ENCODE measurements at places on chromosomes 1 and 21.
A peak's percentile ranks its signal among the peaks of the same experiment; 100 is the strongest.

DNA sequence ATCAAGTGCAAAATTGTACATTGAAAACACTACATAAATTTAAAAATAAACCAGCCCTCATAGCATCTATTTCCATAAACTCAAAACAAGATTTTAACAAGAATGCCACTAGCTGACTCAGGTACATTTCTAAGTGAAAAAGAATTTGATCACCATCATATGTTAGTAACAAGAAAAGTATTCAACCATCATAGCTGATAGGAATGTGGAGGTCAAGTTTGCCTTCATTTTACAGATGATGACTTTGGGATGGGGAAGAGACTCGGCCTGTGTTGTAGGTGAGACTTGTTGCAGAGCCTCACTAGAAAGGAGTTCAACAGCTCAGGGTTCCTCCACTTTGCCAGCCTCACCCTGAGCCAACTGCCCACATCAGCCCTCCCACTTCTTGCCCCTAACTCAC lies 318.8 kb upstream of the FAM78B start:
- no peak for DNase-seq

DNA sequence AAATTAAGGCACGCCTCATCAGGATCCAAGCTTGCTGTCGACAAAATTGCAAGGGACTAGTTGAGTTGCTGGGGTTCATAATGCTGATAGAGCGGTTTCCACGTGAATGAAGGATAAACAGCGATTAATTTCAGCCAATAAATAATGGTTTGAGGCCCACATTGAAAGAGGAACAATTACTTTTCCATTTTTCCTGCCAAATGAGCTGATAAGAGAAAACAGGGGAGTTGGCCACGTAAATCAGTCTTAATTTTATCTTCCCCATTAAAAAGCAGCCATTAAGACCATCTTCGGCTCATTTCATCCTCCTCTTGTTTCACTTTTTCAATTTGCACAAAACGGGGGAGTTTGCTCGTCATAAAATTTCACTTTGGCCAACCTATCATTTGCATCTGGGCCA lies 235.5 kb upstream of the RRP15 start:
- DNase-seq: no peak

DNA sequence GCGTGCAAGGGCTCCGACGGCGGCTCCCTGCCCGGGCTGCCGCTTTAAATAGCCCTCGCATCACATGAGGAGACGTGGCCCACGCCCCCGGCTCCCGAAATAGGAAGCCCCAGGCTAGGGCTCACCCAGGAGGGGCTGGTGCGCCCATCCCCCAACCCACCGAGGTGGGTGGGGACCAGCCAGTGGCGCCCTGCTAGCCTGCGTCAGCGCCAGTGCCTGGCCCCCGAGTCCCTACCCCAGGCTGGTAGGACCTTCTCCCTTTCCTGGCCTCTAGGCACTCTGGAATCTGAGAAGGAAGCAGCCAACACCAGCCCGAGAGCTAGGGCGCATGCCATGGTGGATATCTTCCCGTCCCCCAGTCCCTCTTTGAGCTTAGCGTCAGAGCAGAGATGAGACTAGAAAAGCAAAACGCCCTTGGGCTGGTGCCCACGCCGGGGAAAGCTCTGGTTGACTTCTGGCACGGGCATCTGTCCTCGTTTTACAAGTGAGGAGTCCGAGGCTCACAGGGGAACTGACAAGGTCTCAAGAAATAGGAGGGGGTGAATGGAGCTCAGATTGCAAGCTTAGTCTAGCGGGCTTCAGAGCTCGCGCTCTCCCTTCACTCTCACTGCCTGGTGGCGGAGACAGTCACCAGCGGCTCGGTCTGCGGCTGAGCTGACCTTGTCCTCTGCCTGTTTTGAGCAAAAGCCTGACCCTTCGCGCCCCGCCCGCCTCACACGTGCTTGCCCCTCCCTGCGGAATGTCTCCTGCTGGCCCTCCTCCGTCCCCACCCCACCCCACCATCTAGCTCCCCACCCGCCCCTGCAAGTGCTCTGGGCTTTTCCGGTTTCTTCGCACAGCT lies at the start of gene FABP3:
Gene FABP3, minus strand, starts transcription at position 21 of the 841 bp plus-strand sequence. CDS start 62 bp downstream, outside the sequence.
- DNase-seq: peak; percentile 55

DNA sequence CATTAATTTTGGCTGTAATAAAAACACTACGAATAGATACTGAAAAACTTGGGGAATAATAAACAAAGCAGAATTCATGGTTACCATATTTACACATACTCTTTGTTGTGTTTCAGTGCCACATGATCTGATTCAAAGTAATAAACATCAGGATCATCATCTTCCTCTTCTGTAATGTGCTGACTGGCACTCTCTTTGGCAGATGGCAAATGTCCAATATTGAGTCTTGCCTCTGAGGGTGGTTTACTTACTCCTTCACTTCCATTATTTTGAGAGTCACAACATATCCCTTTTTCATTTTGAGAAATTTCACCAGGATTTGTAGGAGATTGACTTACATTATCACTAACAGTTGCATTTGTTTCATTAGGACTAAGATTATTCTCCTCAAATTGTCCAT lies 50.7 kb downstream of the ZZZ3 start:
- no peak for DNase-seq

- DNase-seq: no peak
Measured at GRCh38 chr1:110005971-110006370, 21.4 kb downstream of the AHCYL1 start.

DNA sequence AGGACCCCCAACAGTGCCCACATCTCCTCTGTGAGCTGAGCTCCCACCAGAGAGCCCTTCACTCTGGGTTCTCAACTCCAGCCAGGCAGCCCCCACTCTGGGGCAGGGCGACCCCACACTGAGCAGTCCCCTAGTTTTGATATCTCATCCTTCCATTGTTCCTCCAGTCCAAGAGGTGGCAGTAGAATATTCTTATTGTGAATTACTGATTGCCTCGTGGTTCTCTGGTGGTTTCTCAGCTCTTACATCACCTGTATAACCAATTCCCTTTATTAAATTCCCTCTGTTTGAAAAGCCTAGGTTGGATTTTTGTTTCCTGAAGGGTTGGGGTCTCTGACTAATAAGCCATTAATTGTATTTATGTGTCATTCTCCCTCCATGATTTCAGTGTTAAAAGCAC lies 407.5 kb downstream of the SETD4 start:
- no peak for DNase-seq

- no peak for DNase-seq
Measured at GRCh38 chr1:26913754-26914619, at the start of gene NR0B2. NR0B2 (minus strand) TSS chr1:26913975; CDS start chr1:26913940, 35 bp downstream.

DNA sequence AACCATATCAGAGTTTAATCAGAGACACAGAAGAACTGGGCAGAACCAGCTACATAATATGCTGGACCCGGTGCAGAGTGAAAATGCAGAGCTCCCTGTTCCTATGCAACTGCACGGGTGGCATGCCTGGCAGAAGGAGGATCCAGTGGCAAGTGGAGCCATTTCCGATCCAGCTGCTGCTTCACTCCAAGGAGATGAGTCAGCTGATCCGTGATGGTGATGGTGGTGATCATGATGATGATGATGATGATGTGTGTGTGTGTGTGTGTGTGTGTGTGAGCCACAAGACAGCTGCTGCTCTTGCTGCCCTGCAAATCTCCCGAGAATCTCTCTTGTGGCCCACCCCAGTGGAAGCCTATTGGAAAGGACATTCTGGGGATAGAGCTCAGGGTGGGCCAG lies 133.0 kb downstream of the URB2 start:
- no peak for DNase-seq
